Stimulated activated CD4-positive, alpha-beta T cell treated with anti-CD3 and anti-CD28 coated beads, Interleukin-4, amount 100 ng/mL, for 4 hours (primary cell): ENCODE measurements at places on chromosomes 2 and 18.

- DNase-seq: no peak
Measured at GRCh38 chr18:1511619-1512311, 607.1 kb downstream of the ADCYAP1 start.

- no peak for DNase-seq
Measured at GRCh38 chr2:65177751-65178442, 48.0 kb upstream of the RAB1A start.

DNA sequence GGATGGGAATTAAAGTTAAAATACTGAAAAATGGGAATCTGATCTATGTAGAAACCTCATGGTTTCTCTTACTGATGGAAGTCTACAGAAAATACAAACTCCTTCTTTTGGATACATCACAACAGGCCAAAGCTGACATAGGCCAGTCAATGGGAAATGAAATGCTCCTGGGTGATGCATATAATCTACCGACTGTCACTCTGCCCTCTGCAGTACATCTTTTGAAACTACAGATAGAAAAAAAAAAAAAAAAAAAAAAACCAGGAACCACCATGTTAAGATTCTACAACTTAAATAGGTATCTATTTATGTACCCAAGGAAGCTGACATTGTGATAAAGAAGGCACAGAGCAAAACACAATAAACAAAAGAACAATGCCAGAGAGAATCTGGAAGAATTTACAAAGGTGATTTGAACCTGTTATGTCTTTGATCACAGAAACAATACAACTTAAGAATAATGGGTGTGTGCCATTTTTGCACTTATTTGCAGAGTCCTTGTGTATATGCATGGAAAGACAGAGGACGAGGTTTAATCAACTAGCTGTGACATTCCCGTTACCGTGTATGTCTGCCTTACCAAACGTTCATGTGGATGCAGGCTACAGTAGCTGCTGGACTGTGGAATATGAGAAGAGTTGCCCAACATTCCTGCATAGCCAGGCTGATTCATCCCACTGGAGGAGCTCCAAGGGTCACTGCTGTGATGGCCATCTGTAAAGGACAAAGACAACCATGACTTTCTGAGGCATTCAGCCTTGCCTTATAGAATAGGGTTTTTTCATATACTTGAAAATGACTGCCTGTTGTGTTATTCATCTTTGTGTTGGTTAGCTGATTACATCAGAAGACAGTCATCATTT lies 312.7 kb downstream of the TCF4 start:
- no peak for DNase-seq

DNA sequence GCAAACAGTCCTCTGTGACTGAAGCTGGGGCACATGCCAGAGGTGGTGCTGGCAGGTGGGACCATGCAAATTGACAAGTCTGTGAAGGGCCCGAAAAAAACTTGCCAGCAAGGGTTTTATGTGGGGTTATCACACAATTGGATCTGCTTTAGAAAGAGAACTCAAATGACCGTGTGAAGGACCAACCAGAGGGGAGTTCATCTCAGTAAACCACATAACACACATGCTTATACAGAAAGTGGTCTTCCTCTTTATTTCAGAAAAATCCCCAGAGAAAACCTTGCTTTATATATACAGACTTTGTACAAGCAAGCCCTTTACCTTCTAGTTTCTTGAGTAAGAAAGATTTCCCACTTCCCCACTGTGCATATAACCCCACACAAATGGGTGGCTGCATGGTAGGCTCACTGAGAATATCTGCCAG lies 46.7 kb downstream of the KIDINS220 start:
- no peak for DNase-seq

GRCh38 chr2:22855081-22855480 lies 529.9 kb upstream of the KLHL29 start:
- no peak for DNase-seq

DNA sequence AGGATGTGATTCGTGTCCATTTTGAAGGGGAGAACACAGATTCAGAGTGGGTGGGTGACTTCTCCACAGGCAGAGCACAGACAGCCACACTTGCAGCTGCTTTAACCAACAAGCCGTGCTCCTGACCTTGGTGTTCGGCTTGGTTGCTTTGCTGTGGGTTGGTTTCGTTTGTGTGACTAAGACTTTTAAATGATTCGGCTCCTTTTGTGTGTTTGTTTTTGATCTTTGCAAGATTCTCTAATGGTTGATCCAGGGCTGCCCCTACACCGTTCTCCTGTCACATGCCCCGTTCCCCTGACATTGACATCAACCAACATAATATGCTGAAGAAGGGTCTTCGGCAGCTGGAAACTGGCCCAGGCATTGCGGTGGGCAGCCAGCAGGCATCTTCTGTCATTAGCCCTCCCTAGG lies 95.9 kb upstream of the MBOAT2 start:
- DNase-seq: peak; percentile 7
